ENCODE measurements at places on chromosomes 5 and 9. TPM values are rescaled to one million over a fixed set of nuclear protein-coding genes. Genes with fewer than 3 reads are reported as not detected.

DNA sequence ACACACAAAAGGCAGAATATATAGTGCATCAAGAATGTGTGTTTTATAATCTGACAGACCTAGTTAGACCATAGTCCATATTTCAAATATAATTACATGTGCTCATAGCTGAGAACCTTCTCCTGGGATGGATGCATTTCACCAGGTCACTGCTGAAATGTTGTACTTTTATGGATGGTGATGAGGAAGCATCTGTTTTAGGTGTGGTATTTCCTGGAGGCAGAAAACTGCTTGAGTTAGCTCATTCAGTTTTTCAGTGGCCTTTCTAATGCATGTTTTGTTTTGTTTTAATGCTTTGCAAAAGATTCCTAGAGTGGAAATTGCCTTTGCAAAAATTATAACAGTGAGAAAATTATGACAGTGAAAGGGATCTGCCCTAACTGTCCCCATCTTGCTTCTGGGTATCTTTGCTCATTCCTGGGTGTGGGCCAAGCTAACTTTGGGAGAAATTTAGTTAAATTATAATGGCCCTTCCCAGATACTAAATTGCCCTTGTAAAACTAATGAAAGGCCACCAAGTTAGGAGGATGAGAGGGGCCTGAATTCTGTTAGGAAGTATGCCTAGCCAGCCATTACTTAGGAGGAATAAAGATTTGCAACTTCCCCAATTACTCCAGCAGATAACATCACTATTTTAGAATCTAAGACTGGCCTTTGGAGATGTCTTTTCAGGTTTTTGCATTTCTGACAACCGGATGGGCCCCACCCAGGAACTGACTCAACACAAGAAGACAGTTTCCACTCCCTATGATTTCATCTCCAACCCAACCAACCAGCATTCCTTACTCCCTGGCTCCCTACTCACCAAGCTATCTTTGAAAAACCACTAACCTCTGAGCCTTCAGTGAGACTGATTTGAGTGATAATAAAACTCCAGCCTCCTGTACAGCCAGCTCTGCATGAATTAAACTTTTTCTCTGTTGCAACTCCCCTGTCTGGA is 7.0 kb upstream of the IL12B start:
- no peak overlapping the region for H3K4me3 ChIP-seq
- H3K4me1 ChIP-seq, result no peaks in the 10 kb centered on the region
- DNase-seq, result no peak
- no peak overlapping the region for H3K27ac ChIP-seq
- no peaks in the 10 kb centered on the region for H3K36me3 ChIP-seq

The PAEP gene
- not detected for total RNA-seq

- no peaks in the 10 kb centered on the region for H3K27me3 ChIP-seq
- H3K36me3 ChIP-seq, result no peaks in the 10 kb centered on the region
- H3K4me1 ChIP-seq, result no peaks in the 10 kb centered on the region
- H3K4me3 ChIP-seq, result no peak overlapping the region
Observed at GRCh38 chr5:65243161-65243560, 238.6 kb downstream of the ADAMTS6 start.

DNA sequence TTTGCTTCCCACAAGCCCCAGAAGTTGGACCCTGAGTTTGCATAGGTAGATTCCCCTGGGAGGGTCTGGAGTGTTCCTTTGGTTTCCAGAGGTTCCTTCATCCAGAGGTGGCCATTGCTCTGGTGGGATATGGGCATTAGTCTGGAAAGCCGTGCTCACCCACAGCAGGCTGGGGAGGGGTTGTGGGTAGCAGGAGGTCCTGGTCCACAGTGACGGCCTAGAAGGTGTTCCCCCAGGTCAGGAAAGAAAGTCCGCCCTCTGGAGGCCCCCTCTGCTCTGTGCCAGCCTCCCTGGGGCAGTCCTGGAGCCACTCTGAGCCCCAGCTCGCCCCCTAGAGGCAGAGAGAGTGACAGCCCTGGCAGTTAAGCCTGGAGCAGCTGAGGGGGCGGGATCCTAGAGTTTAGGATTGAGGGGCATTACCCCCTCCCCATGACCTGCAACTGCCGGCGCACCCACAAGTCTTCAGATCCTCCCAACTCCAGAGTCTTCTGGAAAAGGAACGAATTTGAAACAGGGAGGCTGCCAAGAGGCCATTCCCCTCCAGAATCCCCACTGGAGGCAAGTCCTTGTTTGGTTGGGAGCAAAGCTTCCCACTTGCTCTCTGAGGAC is 36.8 kb downstream of the NDST1 start:
- H3K27me3 ChIP-seq, result no peaks in the 10 kb centered on the region
- peaks cover 81% of the 10 kb centered on the region for H3K36me3 ChIP-seq
- peak; percentile 66 for DNase-seq
- no peak overlapping the region for H3K27ac ChIP-seq
- peaks cover 16% of the 10 kb centered on the region for H3K4me1 ChIP-seq

- H3K36me3 ChIP-seq, result no peaks in the 10 kb centered on the region
- H3K27ac ChIP-seq, result no peak overlapping the region
- no peaks in the 10 kb centered on the region for H3K27me3 ChIP-seq
- H3K4me1 ChIP-seq, result no peaks in the 10 kb centered on the region
- no peak overlapping the region for H3K4me3 ChIP-seq
Observed at GRCh38 chr9:78320875-78321496, 24.1 kb downstream of the PSAT1 start.

The ISL1 gene
- total RNA-seq, result not detected

The ERCC6L2 gene
- total RNA-seq, result 43.4 TPM

DNA sequence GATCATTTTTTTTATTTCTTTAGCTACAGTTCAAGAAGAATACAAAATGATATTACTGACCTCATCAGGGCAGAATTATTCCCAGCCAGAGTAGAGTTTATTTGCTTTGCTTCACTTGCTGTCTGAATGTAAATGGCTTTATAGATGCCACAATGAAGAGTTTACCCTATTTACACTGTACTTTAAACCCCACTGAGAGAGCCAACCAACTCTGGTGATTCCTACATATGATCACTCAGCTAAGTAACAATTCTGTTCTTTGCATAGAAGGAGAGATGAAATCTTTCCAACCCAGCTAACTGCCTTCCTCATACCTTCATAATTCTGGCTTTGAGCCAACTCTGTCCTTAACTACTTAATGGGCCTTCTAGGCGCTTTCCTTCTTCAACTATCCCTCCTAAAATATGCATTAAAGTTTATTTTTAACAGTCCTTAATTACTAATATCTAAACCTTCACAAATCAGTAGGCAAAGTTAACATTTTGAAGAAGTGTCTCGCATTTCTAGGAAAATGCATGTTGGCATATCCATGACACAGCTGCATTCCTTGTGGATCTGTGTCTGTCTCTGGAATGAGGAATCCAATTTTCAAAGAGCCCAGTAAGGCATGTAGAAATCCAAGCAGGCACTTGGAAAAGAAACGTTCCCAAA is 284.8 kb upstream of the GRAMD2B start:
- DNase-seq, result no peak
- H3K36me3 ChIP-seq, result no peaks in the 10 kb centered on the region
- no peaks in the 10 kb centered on the region for H3K27me3 ChIP-seq
- no peak overlapping the region for H3K27ac ChIP-seq
- H3K4me3 ChIP-seq, result no peak overlapping the region

DNA sequence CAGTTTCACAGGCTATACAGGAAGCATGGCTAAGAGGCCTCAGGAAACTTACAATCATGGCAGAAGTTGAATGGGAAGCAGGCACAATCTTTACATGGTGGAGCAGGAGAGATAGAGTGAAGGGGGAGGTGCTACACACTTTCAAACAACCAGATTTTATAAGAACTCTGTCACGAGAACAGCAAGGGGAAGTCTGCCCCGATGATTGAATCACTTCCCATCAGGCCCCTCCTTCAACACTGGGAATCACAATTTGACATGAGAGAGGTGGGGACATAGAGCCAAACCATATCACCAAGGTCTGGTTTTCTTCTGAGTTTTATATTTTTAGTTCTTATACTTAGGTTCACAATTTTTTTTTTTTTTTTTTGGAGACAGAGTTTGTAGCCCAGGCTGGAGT is 16.1 kb downstream of the ZCCHC9 start:
- DNase-seq, result no peak
- H3K36me3 ChIP-seq, result peaks cover 20% of the 10 kb centered on the region
- no peak overlapping the region for H3K27ac ChIP-seq
- no peak overlapping the region for H3K4me3 ChIP-seq
- H3K4me1 ChIP-seq, result no peaks in the 10 kb centered on the region

- no peak overlapping the region for H3K4me3 ChIP-seq
- no peaks in the 10 kb centered on the region for H3K27me3 ChIP-seq
- peak overlapping the region; percentile 47 for H3K27ac ChIP-seq
- peaks cover 16% of the 10 kb centered on the region for H3K4me1 ChIP-seq
- H3K36me3 ChIP-seq, result no peaks in the 10 kb centered on the region
- no peak for DNase-seq
Observed at GRCh38 chr5:78659714-78660113, 11.1 kb upstream of the LHFPL2 start.

The OLFML2A gene
- 53.2 TPM for total RNA-seq

The PPIC gene
- total RNA-seq, result 25.9 TPM

The ANXA2R gene
- 0.63 TPM for total RNA-seq

The TLE1 gene
- total RNA-seq, result 42.8 TPM

- DNase-seq, result no peak
- peaks cover 4% of the 10 kb centered on the region for H3K36me3 ChIP-seq
- H3K4me3 ChIP-seq, result no peak overlapping the region
- H3K4me1 ChIP-seq, result peaks cover 8% of the 10 kb centered on the region
- no peak overlapping the region for H3K27ac ChIP-seq
Observed at GRCh38 chr5:157342822-157343402, 77.0 kb downstream of the CYFIP2 start.

The CCDC183 gene
- total RNA-seq, result 2.3 TPM

- DNase-seq, result no peak
- H3K27me3 ChIP-seq, result no peaks in the 10 kb centered on the region
- no peak overlapping the region for H3K4me3 ChIP-seq
Observed at GRCh38 chr5:40402007-40402364, 277.7 kb upstream of the PTGER4 start.

- DNase-seq, result peak; percentile 13
- H3K4me1 ChIP-seq, result no peaks in the 10 kb centered on the region
- no peak overlapping the region for H3K4me3 ChIP-seq
- peak overlapping the region; percentile 58 for H3K27ac ChIP-seq
Observed at GRCh38 chr9:99030092-99030511, 74.8 kb upstream of the TGFBR1 start.

All from right atrium auricular region (tissue), 2 donors.